ENCODE measurements at places on chromosomes 12 and 14.

DNA sequence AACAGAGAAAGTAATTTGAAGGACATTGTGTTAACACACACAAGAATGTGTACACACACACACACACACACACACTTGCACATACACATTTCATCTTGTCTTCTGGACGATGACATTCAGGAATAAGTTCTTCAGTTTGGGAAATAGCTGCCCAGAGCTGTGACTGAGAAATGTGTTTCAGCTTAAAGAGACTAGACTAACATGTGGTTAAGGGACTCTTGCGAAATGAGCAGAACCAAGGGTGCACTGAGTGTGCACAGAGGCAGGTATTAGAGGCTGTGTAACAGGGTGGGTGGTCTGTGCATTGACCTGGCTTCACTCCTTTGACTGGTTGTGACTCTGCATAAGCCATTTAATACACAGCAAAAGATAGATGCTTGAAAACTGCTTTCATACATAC, 29.4 kb upstream of the KCNA5 start:
- DNase-seq = no peak

DNA sequence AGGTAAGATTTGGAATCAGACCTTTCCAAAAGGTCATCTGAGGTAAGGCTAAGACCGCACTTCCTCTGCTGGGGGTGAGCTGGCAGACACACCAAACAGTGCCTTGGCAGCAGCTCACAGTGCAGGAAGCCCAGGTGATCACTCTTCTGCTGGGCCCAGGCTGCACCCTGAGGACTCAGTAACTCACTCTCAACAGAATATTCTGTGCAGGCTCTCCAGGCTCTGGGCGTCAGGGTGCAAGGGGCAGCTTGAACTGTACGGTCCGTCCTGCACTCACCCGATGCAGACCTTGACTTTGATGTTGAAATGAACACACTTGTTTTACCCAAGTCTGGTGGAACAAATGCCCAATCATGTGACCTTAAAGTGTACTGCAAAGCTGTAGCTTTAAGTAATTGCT, 6.0 kb downstream of the ALKBH2 start:
- DNase-seq = no peak

DNA sequence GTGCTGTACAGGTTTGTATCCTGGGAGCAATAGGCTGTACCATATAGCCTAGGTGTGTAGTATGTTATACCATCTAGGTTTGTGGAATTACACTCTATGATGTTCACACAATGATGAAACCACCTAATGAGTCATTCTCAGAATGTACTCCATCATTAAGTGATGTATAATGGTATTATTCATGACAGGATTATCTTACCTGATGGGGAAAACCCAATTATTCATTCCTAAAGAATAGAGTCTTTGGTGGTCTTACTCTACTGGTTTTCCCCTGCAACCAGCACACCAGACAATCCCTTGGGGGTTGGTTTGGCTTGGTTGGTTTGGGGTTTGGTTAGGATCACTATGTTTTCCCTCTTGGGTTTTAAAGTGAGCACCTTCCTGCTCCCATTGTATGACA, 12.6 kb upstream of the OR10P1 start:
- DNase-seq = peak; percentile 18

DNA sequence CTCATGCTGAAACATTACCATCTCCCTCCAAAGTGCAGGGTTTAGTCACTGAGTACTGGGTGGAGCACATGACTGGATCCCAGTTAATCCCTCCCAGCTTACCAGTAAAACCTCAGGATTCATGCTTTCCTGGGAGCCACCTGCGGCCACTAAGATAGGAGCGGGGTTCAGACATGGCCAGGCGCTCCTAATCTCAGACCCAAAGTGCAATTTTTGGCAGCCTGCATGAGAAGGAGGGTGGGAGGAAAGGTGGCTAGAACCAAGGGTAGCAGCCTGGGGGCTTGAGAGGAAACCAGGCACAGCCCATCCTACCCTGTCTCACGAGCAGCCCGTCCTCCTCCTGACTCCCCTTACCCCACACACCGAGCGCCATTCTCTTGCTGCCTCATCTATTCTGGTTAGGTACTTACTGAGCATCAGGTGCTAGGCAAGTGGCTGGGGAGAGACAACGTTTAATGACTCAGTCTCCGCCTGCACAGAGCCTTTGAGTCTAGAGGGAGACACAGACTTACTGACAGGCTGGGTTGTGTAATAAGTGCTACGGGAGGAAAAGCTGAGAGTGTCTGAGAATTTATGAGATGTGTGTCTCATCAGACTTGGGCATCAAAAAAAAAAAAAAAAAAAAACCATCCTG, 9.9 kb downstream of the GPRC5A start:
- peak; percentile 90 for DNase-seq

GRCh38 chr12:75672200-75672599, 160.8 kb upstream of the KRR1 start:
- no peak for DNase-seq

DNA sequence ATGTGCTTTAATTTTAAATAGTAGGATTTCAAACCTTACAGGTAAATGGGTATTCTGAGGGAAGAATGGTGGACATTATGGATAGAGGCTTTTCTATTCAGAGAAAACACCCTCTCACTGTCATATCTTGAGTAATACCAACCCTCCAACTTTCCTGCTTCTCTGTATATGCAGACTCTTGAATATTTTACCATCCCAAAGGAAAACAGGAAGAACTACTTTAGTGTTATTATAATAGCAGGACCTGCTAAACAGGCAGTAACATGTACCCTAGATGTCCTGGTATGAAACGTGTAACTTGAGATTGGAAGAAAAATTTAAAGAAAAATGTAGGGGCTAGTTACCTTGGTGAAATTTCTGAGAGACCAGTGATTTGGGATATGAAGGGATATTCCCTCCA, 82.9 kb upstream of the TRHDE start:
- no peak for DNase-seq

DNA sequence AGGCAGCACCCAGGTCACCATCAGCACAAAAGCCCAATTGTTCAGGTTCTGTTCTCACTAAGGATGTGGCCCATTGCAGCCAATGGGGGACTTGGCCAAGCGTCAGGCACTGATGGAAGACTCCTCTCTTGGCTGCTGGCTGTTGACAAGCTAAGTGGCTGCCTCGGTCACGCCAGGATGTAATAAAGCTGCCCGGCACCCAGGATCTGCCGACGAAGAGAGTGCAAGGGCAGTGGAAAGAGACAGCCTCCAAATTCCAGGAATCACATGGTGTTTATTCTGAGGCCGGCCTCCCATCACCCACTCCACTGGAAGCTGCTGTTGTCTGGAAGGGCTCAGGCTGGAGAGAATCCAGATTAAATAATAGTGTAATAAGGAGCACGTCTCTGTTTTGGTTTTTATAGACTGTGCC, 451.8 kb upstream of the TBX3 start:
- peak; percentile 40 for DNase-seq

DNA sequence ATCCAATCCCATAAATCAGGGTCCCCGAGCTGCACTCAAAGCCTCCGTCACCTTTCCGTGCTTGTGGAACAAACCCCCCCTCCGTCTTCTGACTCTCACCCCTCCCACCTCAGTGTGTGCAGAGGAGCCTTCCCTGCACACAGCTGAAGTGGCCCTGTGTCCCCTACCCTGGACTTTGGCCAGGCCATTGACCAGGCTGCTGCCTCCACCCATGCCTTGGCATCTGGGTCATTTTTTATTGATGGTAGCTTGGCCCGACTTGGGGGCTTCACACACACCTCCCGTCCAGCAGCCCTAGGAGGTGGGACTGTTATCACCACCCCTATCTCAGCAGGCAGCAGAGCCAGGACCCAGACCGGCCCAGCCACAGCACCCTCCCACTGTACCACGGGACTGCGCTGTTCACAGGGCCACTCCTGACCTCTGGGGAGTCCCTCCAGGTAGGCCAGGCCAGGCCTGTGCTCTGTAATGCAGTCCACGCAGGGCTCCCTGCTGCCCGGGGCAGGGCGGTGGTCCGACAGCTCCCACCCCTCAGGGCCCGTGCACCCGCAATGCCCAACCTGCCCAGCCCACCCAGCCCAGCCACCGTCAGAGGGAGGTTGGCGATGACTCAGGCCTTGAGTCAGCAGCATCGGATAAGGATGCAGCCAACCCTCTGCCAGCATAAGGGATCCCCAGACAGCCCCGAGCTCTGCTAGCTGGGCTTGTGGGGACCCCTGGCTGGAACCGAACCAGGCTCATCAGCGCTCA, 9.2 kb upstream of the INF2 start:
- DNase-seq = peak; percentile 95

DNA sequence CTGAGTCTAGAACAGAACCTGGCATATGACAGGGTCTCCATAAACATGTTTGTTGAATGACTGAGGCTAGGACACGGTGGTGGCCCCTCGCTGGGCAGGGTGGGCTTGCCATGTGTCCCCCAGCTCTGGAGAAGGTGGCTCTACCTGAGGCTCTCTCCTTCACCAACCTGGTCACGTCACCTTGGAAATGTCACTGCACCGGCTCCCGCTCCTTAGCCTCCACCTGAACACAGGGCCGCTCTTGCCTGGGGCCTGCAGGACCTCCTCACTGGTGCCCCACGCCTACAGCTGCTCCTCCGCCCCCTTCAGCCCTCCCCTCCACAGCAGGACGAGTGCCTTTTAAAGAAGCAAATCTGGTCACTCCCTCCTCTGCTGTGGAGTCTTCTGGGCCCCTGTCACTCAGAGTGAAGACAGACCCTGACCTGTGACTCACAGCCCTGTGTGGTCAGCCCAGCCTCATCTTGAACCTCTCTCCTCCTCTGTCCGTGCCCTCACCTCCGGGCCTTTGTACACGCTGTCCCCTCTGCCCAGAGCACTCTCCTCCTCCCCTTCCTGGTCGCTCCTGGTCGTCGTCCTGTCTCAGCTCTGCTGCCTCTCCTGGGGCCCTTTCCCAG, 81.0 kb downstream of the ADGRD1 start:
- no peak for DNase-seq

DNA sequence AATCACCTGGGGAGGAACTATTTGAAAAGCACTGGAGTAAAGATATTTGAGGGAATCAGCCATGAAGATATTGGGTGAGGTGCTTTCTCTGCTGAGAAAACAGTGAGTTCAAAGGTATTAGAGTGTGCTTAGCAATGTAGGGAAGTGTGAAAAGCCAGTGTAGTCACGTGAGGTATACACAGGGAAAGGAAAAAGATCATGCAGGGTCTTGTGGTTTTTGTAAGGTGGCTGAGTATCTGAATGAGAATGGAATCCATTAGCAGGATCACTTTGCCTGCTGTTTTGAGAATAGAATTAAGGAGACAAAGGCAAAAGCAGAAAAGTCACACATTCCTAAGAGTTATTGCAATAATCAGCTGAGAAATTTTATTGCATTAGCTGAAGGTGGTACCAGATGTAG, 193.0 kb downstream of the PIK3C2G start:
- DNase-seq = no peak

DNA sequence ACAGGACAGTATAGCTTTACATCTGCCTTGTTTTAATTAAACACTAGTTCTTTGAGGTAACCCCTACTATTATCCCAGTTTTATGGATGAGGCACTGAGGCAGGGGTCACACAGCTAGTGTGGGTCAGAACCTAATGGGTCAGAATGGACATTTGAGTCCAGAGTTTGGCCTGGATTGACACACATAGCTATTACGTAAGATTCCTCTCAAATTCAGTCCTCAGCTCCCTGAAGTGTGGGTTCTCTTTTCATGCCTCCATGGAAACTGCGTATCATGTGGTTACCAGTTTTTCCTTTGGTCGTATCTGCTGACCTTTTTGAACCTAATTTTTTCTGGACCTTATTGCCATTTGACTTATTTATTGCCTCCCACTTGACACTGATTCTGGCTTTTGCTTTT, 40.4 kb downstream of the PSEN1 start:
- DNase-seq = no peak

- peak; percentile 55 for DNase-seq
Observed at GRCh38 chr14:105167303-105168092, 1.1 kb downstream of the JAG2 start.

DNA sequence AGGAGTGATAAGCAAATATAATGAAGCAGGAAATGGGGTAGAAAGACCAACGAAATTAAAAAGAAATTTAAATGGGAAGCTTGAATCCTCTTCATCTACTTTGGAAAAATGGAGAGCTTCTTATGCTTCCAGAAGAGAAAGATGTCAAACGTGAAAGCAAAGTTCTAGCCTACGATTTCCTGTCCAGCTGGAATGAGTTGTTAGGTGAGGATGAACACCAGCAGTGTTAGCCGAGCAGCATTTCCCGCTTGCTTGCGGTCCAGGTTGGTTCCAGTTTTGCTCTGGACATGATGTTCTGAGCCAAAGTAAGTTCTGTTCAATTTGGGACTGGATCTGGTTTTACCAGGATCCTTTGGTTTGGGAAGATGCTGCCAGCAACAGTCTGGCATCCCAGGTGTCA, 78.9 kb downstream of the DACT1 start:
- no peak for DNase-seq

Measured in Daoy (cell line).